Germinal center (tissue), 1 donor: ENCODE measurements at places on chromosomes 4 and X.

DNA sequence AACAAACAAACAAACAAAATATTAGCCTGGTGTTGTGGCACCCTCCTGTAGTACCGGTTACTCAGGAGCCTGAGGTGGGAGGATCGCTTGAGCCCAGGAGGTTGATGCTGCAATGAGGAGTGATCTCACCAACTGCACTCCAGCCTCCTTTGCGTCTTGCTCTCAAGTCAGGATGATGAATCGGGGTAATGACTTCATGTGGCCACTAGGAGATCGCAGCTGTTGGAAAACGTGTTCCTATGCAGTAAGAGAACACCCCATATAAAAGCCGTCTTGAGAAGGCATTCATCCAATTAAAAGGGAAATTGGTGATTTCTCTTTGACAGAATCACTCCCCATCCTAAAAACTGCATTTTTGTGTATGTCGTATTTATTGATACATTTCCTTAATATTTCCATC is 6.9 kb downstream of the CCNB3 start:
- DNase-seq, result no peak

- no peak for DNase-seq
Measured at GRCh38 chr4:186151499-186151898, 39.9 kb upstream of the CYP4V2 start.

DNA sequence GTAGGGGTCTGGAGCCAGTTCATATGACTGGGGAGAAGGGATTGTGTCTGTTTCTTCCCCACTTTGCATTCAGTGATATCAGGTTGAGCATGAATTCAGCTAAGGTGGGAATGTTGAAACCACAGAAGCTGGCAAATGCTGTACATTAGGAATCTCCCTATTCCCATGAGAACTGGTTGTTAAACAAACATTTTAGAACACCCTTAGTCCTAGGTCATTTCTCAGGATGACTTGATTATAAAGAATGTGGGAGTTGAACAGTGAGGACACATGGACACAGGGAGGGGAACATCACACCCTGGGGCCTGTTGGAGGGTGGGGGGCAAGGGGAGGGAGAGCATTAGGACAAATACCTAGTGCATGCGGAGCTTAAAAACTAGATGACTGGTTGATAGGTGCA is 62.6 kb upstream of the LIMCH1 start:
- DNase-seq, result no peak

DNA sequence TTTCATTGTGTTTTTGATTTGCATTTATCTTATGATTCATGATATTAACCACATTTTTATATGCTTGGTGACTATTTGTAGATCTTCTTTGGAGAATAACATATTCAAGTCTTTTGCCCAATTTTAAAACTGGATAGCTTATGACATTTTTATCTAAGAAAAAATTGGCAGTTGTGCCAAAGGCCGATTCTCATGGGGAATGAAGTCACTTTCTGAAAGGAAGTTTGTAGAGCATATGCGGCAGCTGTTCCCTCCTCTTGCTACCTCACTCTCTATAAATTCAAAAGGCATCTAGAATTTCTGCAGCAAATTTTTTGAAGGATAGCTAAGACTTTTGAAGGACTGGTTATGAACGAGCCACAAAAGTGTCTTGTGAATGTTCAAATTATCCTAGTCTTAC is 2353.5 kb downstream of the ARAP2 start:
- DNase-seq, result no peak

GRCh38 chrX:26138274-26138673 is at the start of gene MAGEB18:
Gene MAGEB18 (plus strand): TSS chrX:26138343. CDS start chrX:26138986, 643 bp downstream.
- no peak for DNase-seq

GRCh38 chr4:24434241-24434640 is 150.1 kb downstream of the DHX15 start:
- DNase-seq, result no peak
